Activated CD4-positive, alpha-beta T cell treated with anti-CD3 and anti-CD28 coated beads, Interleukin-2, amount 50 U/mL, for 1 hour (primary cell): ENCODE measurements at places on chromosomes 16 and 17.
A peak's percentile ranks its signal among the peaks of the same experiment; 100 is the strongest.

- DNase-seq = no peak
These were observed 17.5 kb downstream of the ACSF2 start for GRCh38 chr17:50443505-50443974.

DNA sequence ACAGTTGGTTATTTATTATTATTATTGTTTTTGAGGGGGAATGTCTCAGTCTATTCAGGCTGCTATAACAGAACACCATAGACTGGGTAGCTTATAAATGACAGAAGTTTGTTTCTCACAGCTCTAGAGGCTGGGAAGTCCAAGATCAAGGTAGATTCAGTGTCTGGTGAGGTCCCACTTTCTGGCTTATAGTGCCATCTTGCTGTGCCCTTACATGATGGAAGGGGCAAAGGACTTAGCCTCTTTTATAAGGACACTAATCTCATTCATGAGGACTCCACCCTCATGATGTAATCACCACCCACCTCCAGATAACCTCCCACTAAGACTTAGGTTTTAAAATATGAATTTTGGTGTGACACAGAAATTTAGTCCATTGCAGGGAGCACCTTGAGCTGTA is 224.6 kb downstream of the HAPSTR1 start:
- no peak for DNase-seq

- no peak for DNase-seq
These were observed 85.5 kb downstream of the RMI2 start for GRCh38 chr16:11430601-11431317.

DNA sequence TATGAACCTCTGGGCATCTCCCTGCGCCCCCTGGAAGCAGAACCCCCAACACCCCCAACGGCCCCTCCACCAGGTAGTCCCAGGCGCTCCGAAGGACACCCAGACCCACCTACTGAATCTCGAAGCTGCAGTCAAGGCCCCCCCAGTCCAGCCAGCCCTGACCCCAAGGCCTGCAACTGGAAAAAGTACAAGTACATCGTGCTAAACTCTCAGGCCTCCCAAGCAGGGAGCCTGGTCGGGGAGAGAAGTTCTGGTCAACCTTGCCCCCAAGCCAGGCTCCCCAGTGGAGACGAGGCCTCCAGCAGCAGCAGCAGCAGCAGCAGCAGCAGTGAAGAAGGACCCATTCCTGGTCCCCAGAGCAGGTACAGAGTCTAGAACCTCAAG is 1.5 kb downstream of the BCL6B start:
- DNase-seq = no peak

DNA sequence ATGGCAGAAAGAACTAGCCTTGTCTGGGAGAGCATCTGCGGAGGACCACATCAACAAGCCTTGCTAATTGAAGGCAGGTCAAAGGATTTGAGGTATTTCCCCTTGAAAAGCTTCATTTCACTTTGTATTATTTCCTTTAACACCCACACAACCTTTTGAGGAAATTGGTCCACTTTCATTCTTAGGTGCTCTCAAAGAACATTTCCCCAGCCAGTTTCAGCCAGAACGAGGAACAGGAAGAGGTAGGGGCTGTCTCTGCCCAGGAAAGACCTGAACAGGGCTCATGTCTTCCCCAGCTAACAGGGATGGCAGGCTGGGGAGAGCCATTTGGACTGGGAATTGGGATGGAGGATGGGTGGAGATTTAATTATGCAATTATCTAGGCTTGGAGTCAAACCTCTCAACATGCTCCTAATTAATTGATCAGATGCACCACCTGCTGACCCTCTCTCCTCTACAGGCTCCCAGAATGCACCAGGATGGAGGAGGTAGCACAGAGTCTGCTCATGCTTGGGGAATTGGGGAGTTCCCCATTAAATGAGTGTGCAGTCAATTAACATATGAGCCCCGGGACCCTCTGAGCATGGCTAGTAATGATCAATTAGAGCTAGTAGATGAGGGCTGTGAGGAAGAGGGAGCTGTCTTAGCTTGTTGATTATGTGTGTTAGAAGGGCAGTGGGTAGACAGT is 84.6 kb downstream of the GP2 start:
- DNase-seq = no peak

GRCh38 chr16:12618515-12618914 is 185.2 kb downstream of the CPPED1 start:
- no peak for DNase-seq

- DNase-seq = no peak
These were observed 26.4 kb downstream of the EEF2K start for GRCh38 chr16:22232277-22233036.

DNA sequence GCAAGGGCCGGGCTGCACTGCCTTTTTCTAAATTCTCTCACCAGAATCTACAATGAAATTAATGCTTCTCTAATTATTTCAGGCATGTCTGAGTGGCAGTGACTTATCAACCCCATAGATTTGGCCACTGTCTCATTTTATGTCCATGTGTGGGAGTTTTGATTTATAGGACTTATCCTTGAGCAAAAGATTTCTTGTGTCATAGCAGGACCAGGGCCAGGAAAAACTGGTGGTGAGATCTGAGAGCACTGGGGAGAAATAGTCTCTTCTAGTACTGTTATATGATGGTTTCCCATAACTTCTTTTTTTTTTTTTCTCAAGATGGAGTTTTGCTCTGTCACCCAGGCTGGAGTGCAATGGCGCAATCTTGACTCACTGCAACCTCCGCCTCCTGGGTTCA is 1.5 kb upstream of the KRT23 start:
- no peak for DNase-seq

- no peak for DNase-seq
These were observed 42.5 kb downstream of the ST3GAL2 start for GRCh38 chr16:70396246-70396904.

- peak; percentile 83 for DNase-seq
These were observed 18.5 kb upstream of the ALDH3A1 start for GRCh38 chr17:19766421-19767270.

DNA sequence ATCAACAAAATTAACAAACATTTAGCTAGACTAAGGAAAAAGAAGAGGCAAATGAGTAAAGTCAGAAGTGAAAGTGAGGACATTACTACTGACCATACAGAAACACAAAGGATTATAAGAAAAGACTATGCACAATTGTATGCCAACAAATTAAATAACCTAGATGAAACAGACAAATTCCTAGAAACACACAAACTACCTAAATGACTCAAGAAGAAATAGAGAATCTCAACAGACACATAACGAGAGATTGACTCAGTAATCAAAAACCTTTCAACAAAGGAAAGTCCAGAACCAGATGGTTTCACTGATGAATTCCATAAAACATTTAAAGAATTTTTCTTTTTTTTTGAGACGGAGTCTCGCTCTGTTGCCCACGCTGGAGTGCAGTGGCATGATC is 35.7 kb upstream of the MYLK3 start:
- no peak for DNase-seq

DNA sequence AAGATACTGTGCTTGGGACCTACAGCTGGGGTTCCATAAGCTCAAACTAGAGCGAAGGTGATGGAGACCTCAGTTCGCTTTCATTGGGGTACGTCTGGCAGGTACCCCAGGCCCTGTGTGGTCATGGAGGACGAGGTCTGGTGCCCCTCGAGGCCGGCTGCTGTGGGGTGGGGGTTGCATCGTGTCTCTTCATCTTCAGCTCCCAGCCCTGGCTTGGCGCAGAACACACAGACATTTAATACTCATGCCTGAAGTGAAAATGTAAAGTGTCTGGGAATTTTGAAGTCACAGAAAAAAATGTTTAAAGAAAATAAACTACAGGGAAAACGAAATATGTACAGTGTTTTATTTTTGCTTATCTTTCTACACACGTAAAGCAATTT is 80.5 kb downstream of the TBC1D16 start:
- DNase-seq = no peak

DNA sequence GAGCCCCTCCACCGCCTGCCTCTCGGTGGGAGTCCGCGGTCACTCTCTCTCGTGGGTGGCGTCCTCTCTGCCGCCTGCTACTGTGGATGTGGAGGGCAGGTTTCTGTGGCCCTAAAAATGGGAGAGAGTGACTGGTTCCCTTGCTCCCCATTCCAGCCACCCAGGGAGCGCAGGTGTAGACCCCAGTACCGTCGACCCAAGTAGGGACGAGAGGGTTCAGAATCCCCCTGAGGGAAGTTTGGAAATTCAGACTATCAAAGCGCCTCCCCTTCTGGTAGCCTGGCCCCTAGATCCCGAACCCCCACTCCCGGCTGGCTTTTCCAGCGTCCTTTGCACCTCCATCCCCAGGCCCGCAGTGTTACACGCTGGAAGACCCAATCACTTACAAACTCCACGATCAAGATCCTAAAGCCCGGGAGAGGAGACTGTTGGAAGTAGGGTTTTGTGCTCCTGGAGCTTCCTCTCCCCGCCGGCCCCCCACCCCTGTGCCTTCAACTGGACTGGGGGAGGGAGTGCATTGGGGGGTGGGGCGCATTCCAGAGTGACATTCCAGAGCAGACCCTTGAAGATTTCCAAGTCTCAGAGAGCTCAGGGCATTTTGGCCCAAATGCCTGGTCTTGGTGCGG is 991 bp downstream of the GPRC5C start:
- DNase-seq = no peak

DNA sequence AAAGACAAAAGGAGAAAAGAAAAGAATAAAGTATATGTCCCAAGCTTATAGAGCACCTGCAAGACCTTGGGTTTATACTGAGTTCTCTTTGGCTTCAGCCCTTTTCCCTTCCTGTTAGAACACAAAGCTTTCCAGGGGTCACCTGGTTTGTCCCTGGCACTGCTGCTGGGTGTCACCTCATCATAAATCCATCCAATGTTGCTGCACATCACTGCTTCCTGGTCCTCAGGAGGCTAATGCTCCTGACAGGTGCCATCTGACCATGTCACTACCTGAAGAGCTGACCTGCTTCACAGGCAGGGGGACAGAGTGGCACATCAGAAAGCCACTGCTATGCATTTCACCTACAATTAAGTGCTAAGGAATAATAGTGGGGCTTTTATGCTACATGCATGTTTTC is 164.6 kb upstream of the ELAC2 start:
- DNase-seq = no peak

- DNase-seq = peak; percentile 60
These were observed 10.2 kb downstream of the FLII start for GRCh38 chr17:18248300-18248731.

DNA sequence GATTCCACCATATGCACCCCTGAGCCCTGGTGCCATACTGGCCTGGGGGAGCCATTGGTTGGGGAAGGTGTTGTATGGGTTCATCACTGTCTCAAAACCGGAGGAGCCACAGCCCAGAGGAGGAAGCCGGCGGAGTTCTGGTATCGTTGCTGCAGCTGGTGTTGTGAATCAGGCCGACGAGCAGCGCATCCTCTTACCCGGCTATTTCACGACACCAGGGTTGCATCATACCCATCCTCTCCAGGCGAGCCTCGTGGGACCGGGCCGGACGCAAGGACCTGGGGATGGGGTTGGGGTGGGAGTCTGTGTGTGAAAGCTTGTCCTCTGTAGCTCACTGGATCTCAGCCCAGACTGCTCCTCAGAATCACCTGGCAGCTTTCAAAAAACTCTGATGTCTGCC is 6.6 kb upstream of the SLC12A3 start:
- DNase-seq = no peak

GRCh38 chr17:32283745-32284201 is 18.1 kb downstream of the RHBDL3 start:
- no peak for DNase-seq

DNA sequence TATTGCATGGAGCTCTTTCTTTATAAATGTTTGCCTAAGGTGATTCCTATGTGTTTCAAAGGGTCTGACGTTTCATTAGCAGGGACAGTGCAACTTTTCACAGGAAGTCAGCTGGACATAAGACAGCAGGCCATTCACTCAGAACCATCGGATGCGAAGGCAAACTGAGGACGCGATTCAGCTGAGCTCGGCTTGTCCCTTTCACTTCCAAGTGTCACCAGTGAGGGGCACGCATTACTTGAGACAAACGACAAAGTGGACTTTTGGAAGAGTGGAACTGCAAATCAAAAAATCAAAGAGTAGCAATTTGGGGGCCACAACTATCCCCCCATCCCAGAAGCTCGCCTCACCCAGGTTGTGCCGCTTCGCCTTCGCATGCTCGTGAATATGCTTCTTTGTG is 14.6 kb downstream of the USP22 start:
- no peak for DNase-seq

DNA sequence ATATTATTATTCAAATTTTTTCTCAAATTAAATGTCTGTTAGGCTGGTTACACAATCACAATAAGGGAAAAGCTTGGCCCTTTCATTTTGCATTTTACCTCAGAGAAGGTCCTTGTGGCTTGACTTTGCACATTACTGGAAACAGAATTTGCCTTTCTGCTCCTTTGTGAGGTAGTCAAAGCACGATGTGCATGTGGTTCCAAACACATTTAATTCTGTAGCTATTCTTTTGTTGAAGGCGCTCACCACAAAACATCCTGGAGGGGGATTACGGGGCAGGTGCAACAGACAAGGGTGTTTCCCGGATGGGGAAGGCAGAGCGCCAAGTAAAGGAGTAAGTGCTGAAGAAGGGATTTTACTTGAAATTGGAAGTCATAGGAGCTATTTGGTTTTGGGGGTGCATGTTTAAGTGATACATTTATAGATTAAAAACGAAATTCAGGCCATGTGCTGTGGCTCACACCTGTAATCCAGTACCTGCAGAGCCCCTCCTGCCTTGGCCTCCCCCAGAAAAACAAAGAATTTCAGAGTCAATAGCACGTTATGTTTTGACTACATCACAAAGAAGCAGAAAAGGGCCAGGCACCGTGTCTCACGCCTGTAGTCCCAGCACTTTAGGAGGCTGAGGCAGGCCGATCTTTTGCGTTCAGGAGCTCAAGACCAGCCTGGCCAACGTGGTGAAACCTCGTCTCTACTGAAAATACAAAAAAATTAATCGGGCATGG is 31.2 kb upstream of the TENT4B start:
- peak; percentile 2 for DNase-seq

DNA sequence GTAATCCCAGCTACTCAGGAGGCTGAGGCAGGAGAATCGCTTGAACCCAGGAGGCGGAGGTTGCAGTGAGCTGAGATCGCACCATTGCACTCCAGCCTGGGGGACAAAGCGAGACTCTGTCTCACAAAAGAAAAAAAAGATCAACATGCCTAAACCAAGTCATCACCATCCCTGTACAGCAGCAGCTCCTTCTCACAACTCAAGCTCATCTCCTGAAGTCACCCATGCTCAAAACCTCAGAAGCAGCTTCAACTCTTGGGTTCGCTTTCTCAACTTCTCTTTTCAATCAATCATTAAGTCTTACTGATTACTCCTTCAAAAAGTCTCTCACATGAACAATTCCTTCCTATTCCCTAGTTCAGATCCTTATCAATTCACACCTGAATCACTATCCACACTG is 31.3 kb downstream of the PHLPP2 start:
- DNase-seq = no peak

- no peak for DNase-seq
These were observed 41.5 kb downstream of the MYH10 start for GRCh38 chr17:8588877-8589554.

- DNase-seq = no peak
These were observed 113.2 kb upstream of the LHX1 start for GRCh38 chr17:36823850-36824677.

- DNase-seq = no peak
These were observed 3.2 kb downstream of the GAS7 start for GRCh38 chr17:10195090-10195805.

DNA sequence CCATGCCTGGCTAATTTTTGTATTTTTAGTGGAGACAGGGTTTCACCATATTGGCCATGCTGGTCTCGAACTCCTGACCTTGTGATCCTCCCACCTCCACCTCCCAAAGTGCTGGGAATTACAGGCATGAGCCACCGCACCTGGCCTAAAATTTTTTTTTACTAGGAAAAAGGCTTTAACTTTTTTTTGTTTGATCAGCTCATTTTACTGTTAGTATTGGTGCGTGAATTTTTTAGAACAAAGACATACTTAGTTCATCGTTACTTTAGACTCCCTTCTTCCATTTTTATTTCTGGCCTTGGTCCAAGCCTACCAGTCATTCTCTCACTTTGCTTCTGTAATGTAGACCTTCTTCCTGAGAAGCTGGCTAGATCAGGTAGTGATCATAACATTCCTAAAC is 25.4 kb upstream of the RAB11FIP4 start:
- DNase-seq = no peak
